Cerebellar nuclear complex (tissue), 1 donor: ENCODE measurements at places on chromosomes 3 and 15.

DNA sequence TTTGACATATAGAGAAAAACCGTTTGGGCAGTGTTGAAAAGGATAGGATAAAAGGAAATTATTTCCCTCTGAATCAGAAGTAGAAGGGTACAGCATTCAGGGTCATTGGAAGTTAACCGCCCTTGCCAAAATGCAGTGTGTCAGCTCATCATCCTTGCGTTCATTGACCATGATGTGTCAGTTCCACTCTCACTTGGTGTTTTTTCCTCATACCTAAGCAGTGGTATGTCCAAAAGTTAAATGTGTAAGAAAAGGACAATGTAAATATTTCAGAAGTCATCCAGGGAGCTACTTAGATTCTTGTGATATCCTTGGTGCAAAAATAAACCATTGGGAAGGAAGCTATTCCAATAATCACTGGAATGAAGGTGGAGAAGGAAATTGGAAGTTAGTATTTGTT lies 50.7 kb downstream of the MAP6D1 start:
- DNase-seq, result no peak

GRCh38 chr3:36992806-36993325 lies at the start of gene EPM2AIP1:
TSS of gene EPM2AIP1 (minus strand) at chr3:36993131. CDS start at chr3:36993077, 54 bp downstream.
- no peak for DNase-seq

GRCh38 chr3:85110393-85110792 lies 151.6 kb downstream of the CADM2 start:
- no peak for DNase-seq

DNA sequence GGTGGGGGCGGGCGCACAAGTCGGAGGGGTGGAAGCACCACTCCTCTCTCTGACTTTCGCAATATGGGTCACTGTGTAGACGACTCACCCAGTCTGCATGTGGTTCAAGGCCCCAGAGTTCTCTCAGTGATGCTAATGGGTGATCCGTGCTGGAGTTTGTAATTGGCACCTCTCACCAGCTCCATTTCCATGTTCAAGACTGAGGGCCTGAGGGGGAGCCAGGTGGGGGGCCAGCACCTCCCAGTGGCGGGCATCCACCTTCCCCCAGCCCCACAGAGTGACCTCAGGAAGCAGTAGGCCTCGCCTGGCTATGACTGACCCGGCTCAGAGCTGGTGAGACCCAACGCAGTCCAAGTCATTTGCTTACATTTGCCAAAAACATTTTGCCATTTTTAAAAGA lies 230.0 kb upstream of the ST8SIA2 start:
- no peak for DNase-seq

GRCh38 chr3:42229942-42230688 lies 35.9 kb downstream of the CCK start:
- no peak for DNase-seq

DNA sequence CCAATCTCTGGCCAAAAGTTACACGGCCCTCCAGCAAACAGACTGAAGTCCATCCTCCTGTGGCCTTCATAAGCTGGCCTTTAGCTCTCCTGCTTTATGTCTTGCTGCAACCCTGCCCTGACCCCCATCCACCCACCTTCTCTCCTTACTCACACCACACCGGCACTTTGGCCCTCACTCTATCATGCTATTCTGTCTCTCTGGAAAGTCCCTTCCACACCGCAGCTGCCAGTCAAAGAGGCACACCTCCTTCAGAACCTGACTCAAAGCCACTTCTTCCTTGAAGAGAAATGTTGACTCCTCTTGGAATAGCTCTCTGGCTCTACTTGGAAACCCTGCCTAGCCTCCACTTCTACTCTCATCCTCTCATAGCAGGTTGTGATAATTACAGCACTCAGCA lies 4.5 kb downstream of the GPR156 start:
- DNase-seq, result no peak

GRCh38 chr3:4751029-4751501 lies 228.2 kb upstream of the BHLHE40 start:
- no peak for DNase-seq

DNA sequence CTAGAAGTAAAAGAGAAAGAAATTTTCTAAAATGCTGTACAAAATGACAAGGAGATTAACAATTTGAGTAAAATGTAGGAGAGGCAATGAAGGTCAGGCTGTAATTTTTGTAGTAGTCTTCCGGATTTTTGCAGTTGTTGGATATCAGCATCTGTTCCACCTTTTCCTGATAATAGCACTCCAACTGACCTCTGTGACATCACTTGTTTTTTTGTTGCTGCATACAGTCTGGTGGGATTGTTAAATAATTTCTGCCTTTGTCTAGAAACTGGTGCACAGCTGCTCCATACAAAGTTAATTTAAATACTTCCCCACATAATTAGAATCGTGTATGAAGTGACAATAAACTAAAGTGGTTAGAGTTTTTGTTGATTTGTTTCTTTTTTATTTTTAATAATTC lies 731.4 kb downstream of the PLOD2 start:
- no peak for DNase-seq

- DNase-seq, result no peak
These were observed 280.3 kb upstream of the THBS1 start for GRCh38 chr15:39300451-39301153.

DNA sequence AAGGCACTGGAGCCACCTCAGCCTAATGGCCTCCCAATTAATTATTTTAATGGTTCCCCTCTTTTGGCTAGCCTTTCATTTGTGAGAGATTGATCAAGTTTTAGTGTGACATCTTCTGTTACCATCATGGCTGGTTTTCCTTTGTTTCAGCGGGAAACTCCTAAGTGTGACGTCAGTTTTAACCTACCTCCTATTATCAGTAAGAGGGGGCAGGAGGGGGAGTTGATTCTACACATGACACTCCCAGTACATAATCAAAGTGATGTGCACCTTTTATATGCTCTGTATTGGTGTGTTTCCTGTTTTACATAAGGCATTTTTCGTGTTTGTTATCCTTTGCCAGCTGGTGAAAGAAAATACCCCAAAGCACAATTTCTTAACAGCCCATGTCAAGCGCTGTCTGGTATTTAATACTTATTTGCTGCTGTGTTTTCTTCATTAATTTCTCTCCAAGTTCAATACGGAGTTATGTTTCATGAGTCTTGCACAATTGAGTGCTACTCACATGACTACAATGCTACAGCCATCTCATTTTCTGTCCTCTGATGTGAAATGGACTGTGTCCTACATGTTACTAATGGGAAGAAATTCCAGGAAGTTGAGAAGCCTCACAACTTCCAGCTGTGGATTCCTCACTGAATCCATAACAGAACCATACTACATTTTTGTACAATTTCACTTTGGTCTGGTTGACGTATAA lies 52.2 kb upstream of the POLR2M start:
- DNase-seq, result no peak

- DNase-seq, result no peak
These were observed 252.3 kb upstream of the CHRM5 start for GRCh38 chr15:33716025-33716424.

GRCh38 chr15:42107473-42107872 lies 13.1 kb upstream of the PLA2G4D start:
- DNase-seq, result no peak

DNA sequence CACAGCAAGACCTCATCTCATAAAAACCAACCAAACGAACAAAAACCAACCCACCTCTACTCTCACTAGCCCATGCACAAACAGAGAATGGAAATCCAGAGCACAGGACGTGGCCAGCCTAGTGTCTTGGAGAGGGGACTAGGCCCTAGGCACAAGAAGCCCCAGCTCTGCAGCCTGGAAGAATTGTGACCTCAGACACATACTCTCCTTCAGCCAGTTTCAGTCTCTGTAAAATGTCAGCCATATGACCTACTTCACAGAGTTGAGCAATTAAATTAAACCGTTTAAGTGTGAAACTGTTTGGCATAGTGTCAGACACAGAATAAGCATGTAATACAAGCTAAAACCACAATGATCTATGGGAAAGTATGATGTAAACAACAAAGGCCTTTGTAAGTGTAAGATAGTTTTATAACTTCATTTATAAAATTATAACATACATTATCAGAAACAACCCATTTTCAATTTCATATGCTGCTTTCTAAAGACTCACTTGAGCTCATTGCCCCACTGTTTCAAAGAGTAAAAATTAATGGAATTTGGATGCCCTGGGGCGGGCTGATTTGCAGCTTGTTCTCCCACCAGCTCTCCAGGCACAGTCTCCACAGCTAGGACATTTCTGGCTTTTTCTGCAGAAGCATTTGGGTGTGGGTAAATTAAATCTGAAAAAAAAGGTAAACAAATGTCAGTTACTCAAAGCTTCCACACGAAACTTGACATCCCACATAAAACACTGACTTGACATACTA lies 32.9 kb downstream of the TBC1D2B start:
- no peak for DNase-seq

DNA sequence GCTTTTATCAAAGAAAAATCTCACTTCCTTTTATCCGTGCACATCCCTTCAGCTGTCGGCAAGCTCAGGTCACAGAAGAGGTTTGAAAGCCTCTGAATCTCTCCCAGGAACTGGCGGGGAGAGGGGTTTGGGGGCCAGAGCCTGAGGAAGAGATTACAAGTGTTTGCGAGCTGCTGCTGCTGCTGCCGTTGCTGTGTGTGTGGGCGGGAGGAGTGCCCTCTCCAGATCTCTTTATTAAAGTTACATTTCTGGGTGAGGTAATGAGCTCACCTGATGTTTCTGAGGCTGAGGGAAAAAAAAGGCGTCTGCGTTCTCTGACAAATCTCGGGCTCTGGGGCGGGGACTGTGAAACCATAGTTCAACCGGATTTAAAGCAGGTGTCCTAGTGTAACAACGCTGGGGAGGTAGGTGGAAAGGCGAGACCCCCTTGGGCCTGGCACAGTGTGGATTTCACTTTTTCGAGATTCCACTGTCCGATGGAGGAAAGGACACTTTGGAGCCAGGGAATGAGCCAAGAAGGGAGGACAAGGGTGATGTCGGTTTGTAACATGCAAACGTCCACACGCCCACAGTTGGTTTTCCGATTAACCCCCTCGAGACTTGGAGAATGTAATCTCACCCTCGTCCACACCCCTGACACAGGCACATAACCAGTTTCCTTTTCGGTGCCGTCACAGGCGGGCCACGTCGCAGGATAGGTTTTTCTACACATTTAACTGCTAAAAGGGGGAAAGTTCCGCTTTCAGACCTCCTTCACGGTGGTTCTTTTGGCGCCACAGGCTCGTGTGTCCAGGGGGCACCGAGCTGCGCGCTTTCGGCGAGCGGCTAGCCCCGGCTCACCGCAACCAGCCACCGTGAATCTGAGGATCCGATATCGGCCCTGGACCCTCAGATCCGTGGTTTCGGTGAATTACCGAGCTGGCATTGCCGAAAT lies 2.1 kb downstream of the ALCAM start:
- DNase-seq, result no peak

DNA sequence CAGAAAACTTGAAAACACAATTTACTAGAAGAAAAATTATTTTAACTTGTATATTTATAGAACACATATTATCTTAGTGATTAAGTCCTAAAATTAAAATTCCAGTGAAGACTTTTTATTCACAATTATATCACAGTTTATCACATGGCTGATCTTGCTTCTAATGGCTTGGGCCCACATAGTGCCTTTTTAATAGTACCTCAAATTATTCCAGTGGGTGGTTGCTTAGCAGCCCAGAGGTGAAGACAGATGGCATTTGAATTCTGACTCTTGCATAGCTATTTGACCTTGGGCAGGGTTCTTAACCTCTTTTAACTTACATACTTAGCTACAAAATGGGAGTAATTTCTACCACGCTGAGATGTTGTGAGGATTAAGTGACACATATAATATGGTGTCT lies 214.7 kb upstream of the SGO1 start:
- DNase-seq, result no peak

DNA sequence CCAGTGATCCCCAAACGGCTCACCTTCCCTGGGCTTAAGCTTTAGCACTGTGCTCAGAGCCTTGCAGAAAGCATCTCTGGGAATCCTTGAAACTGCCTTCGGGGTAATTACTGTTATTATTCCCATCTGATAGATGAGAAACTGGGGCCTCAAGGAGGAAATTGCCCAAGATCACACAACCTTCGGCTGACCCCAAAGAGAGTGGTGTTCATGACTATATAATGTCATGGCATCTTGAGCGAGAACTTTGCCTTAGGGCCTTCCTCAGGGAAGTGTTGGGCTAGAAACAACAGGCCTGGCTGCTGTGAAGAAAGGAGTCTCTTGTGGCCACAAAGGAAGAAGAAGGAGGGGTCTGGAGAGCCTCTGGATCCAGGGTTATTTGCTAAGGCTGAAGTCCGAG lies 388.7 kb upstream of the CFAP20DC start:
- DNase-seq, result no peak

- no peak for DNase-seq
These were observed 413.5 kb upstream of the C2CD4B start for GRCh38 chr15:62578546-62578945.

- no peak for DNase-seq
These were observed 26.3 kb downstream of the RAB43 start for GRCh38 chr3:129095285-129095684.

- DNase-seq, result no peak
These were observed 12.2 kb upstream of the C3orf52 start for GRCh38 chr3:112074006-112074405.

GRCh38 chr3:64144241-64144900 lies 80.9 kb downstream of the PRICKLE2 start:
- DNase-seq, result no peak

- DNase-seq, result peak; percentile 72
These were observed at the start of gene P4HTM for GRCh38 chr3:48989796-48990635. TSS of gene P4HTM (plus strand) at chr3:48990241. CDS start at chr3:48990257, 16 bp downstream.

GRCh38 chr3:55014081-55014480 lies 86.2 kb upstream of the LRTM1 start:
- DNase-seq, result no peak

DNA sequence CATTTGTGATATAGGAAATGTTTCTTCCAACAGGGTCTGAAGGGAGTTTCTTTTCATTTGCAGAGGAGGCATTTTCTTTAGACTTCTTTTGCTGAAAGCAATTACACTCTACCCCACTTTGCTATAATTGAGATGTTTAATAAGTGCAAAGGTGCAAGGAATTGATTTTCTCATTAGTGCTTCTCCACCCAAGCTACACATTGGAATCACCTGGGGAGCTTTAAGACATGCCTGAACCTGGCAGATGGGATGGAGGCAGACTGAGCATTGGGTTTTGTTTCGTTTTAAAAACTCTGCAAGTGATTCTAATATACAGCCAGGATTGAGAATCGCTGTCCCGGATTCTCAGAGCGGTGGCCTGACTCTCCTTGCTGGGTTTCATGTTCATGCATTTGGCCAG lies 52.1 kb downstream of the MYZAP start:
- no peak for DNase-seq
